ENCODE measurements at places on chromosomes 5 and 9.

GRCh38 chr5:138386290-138386689 is 33.8 kb downstream of the KDM3B start:
- ATAC-seq = no peak

- peak; percentile 82 for ATAC-seq
Measured at GRCh38 chr9:126788634-126789349, 16.0 kb upstream of the ZBTB43 start.

DNA sequence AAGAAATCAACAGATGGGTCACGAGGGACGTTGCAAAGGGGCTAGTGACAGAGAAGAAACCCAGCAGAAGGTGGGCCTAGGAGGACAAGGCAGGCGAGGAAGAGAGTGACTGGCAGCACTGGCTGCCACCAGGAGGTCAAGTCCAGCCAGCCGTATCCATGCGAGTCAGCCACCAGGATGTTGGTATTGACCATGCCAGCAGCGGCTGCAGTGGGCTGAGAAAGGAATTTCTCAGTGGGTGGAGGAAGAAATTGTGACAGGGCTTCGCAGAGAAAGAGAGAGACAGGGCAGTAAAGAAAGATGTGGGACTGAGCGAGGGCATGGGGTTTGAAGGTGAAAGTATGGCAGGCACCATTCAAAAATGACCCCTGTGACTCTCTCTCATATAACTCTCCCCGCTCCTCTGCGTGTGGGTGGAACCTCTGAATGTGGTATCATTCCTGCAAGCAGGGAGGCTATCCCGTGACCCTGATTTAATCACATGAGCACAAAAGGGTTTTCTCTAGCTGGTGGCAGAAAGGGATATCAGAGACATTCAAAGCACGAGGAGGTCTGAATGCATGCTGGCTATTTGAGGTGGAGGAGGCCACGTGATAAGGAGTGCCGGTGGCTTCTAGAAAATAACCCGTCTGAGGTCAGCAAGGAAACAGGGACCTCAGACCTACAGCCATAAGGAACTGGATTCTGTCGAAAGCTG is 45.4 kb upstream of the FBXW11 start:
- ATAC-seq = no peak

GRCh38 chr5:177311392-177311722 is 341 bp downstream of the MXD3 start:
- no peak for ATAC-seq

- no peak for ATAC-seq
Measured at GRCh38 chr5:61790007-61790406, 457.9 kb downstream of the ZSWIM6 start.

- no peak for ATAC-seq
Measured at GRCh38 chr9:26375448-26375847, 517.2 kb downstream of the CAAP1 start.

DNA sequence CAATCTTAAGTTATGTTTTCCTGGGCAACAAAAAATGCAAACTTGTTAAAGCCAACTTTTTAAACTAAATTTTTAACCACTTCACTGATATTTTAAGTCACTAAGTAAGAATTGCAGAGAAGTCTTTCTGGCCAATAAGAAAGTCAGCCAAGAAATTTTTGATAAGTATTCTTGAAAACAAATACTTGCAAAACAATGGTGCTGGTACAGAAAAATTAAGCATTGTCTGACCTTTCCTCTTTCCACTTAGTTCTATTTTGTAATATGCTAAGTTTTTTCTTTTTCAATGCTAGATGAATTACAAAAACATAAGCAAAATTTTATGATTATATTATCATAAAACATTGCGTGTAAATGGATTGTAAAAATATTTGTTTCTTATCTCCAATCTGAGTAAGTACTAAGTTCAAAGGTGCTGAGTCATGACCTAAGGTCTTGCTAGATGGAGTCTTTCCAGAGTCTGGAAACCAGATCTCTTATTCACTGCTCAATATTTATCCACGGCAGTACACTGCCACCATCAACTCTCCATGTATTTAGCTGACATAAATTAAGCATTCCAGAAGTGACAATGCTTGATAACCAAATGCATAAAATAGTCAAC is 139.7 kb downstream of the MEF2C start:
- ATAC-seq = no peak

DNA sequence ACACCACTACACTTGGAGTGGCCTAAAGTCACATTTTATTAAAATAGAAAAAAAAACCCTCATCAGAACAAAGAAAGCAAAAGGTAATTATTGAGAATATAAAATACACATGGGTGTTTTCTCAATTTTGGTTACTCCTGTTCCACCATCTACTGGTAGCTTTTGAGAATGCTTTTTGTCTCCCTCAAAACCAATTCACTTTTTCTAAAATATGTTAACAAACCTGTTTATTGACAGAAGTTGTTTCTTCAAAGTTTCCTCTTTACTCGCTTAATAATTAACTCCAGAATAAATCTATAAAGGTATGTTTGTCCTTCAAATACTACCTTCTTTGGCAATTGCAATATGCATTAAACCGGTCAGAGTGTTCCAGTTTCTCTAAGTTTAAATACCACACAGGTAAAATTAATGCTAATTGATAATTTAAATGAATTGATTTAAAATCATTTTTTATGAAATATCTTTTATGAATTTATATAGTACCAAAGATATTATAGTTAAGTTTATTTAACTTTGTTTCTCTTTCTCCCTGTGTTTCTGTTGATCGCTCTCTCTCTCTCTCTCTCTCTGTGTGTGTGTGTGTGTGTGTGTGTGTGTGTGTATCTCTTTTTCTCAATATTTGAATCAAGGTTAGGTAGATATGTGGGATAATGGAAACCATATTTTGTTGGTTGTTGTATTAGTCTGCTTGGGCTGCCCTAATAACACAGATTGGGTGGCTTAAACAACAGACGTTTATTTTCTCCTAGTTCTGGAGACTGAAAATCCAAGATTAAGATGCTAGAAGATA is 487.4 kb downstream of the PRDM9 start:
- ATAC-seq = no peak

- no peak for ATAC-seq
Measured at GRCh38 chr5:149284501-149284900, 12.8 kb downstream of the AFAP1L1 start.

GRCh38 chr5:17691762-17692161 is 57.5 kb downstream of the TAF11L14 start:
- ATAC-seq = no peak

- no peak for ATAC-seq
Measured at GRCh38 chr5:72390836-72391235, 70.7 kb downstream of the PTCD2 start.

GRCh38 chr9:76025286-76025685 is 134.8 kb downstream of the PCSK5 start:
- ATAC-seq = no peak

- peak; percentile 38 for ATAC-seq
Measured at GRCh38 chr9:133485531-133486260, 6.8 kb upstream of the SLC2A6 start.

DNA sequence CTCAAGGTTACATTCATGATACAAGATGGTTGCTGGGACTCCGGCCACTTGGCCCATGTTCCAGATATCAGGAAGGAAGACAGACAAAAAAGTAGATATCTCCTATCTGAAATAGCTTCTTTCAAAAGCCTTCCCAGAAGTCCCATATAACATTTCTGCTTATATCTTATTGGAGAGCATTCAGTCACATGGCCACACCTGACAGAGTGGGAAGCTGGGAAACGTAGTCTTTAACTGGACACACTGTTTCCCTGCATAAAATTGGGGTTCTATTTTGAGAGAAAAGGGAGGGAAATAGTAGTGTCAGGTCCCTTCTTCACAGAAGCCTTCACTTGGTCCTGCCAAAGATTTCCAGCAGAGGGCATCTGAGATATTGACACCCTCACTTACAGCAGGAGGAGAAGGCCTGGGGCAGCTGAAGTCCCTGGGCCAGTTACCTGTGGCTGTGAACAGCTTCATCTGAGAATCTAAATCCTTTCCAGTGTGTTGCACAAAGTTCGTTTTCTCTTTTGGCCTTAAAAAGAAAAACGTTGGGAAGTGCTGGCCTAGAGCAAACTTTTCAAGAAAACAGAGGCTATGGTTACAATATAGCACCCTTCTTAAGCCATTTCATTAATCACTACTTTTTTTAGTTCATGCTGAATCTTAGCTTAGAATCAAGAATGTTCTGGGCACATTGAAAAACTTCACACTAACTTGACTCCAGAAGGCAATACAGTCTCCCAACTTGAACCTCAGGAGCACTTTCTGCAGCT is 33.5 kb downstream of the SPEF2 start:
- peak; percentile 67 for ATAC-seq

GRCh38 chr9:11758016-11758415 is 935.2 kb upstream of the TYRP1 start:
- no peak for ATAC-seq

DNA sequence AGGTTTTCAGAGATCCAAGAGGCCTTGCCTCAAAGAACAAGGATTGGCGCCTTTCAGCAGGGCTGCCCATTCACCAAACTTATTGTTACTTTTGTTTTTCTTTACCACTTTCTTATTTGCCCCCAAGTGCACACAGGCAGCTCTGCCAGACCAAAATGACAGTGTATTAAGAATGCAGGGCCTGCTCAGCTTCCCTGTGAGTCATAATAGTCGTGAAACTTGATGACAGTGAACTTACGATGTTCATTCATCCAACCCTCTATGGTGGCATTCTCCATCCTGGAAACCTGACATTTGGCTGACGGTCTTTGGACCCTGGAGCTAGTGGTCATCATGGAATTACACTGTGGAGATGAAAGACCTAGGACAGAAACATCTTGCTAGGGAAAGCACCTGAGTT is 44.3 kb downstream of the UBE2QL1 start:
- ATAC-seq = no peak

DNA sequence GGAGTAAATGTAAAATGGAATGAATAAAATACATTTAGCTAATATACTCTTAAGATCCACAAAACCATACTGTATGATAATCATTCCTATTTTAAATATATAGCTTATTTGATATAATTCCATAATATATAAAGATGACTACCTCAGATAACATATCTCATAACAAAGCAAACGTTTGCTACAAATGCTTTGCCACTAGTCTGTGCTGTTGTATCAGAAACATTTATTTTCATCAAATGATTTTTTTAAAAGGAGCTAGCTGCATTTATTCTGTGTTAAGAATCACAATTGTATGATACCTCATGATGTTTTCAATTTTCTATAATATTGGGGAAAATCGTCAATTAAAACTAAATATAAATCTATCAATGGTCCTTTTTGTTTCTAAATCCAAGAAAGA is 567.2 kb downstream of the PTPRD start:
- ATAC-seq = no peak

DNA sequence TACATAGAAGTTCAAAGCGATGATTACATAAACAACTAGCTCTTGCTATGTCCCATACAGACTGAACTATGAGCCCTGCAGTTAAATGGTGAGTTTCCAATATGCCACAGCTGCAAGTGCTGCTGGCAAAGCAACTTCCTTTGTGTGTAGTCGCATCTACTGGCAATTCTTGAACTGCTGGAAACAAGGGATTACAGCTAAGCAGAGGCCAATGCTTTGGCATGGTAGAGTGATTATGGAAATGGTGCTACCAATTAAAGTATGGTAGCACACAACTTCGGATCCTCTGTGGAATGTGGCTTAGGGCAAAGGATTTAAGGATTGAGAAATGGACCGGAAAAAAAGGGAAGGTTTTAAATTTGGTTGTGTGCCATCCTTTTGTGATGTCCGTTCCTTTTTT is 856.6 kb downstream of the MAT2B start:
- no peak for ATAC-seq

DNA sequence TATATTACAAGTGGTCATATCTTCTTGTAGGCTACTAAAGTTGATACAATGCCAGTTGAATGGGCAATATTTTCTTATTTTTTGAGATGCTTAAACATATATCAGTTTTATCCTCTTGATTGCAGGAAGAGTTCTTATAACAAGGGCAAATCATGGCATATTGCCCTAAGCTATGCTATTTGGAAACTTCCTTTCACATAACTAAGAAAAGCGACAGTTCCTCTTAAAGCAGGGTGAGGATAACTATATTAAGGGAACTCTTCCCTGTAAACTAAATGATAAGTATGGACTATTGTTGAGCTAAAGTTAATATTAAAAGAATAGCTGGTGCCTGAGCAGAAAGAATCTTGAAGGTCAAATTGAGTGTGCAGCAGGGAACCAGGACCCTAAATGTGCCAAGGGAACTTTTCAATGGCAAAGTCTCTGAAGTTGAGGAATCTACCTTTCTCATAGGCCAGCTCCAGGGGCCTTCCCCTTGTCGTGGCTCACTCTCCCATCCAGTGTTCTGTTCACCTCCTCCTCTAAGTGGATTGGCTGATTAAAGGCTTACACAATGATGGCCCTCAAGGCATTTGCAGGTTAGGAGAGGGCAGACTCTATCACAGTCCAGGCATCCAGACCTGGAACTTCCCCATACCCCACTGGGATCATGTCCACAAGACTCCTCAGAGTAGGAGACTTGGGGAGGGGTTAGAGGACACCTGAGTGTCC is 26.8 kb downstream of the FYB1 start:
- ATAC-seq = no peak

DNA sequence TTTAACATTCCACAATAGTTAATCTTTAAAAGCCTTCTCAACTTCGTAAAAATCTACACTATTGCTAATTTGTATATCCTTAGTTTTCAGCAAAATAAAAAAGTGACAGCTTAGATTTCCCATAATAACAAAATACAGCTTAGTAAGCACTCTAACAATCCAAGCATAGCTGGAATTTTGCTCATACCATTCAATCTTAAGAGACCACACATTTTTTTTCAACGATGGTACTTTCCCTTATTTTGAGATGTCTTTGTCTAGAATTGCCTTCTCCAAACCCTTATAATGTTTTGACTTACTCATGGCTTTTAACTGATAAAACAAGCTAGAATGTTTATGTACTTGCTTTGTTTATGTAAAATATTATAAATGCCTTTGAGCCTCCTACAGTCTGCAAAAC is 65.6 kb downstream of the HOMER1 start:
- ATAC-seq = no peak
